ENCODE measurements at places on chromosomes 4 and X.

- no peak for DNase-seq
Observed at GRCh38 chr4:152723236-152723635, 43.4 kb upstream of the TMEM154 start.

GRCh38 chr4:138727731-138728130 lies 287.9 kb upstream of the NOCT start:
- DNase-seq = no peak

DNA sequence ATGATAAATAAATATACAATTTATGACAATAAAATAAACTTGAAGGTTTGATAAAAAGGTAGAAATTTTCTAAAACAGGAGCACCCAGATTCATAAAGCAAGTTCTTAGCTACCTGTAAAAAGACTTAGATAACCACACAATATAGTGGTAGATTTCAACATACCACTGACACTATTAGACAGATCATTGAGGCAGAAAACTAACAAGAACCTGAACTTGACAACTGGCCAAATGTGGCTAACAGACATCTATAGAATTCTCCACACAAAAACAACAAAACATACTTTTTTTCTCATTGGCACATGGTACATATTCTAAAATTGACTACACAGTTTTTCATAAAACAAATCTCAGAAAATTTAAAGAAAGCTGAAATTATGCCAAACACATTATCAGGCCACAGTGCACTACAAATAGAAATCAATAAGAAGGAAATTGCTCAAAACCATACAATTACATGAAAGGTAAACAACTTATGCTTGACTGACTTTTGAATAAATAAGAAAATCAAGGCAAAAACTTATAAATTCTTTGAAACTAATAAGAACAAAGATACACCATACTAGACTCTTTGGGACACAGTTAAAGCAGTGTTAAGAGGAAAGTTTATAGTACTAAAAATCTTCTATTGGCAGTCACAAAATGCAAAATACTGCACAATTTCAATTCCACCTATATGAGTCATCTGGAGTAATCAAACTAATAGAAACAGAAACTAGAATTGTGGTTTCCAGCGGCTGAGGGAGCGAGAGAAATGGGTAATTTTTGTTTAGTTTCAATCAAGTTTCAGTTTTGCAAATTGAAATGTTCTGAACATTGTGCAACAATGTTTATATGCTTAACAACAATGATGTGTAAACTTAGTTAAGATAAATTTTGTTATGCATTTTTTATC lies 925.6 kb downstream of the SH3BGRL start:
- DNase-seq = no peak

DNA sequence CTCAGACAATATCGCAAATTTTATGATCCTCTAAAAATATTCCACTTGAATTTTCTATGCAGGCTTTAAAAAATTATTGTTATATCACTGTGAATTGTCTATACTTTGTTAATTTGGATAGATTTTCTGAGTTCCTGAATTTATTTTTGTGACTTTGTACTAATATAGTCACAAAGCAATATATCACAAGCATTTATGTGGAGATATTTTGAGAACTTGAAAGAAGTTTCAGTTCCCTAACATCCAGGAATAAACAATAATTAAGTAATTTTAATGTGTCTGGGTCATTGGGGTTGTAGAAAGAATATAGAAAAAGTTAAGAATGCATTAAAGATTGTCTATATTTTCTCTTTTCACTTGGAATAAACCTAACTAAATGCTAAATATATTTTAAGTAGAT lies 32.0 kb downstream of the CXCL8 start:
- DNase-seq = no peak

DNA sequence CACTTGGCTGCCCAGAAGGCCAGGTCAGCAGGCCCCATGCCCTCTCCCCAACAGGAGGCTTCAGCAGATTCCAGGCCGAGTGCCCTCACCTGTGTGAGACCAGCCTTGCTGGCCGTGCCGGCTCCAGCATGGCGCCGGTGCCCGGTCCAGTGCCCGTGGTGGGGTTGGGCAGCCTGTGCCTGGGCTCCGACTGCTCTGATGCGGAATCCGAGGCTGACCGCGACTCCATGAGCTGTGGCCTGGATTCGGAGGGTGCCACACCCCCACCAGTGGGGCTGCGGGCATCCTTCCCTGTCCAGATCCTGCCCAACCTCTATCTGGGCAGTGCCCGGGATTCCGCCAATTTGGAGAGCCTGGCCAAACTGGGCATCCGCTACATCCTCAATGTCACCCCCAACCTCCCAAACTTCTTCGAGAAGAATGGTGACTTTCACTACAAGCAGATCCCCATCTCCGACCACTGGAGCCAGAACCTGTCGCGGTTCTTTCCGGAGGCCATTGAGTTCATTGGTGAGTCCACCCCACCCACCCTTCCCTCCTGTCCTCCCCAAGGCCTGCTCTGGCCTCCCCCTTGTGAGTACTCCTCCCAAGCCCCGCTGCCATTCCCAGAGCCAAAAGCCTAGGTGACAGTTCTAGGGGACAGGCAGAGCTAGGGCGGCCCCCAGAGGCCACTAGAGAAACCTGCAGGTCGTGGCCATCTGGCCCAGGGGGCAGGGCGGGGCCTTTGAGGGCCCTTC lies 2.3 kb downstream of the DUSP9 start:
- DNase-seq = no peak

- no peak for DNase-seq
Observed at GRCh38 chr4:171928336-171928735, 115.1 kb downstream of the GALNTL6 start.

GRCh38 chrX:32116047-32116446 lies 1044.2 kb upstream of the FTHL17 start:
- DNase-seq = no peak

GRCh38 chr4:74754218-74754617 lies 40.1 kb downstream of the BTC start:
- DNase-seq = no peak

- no peak for DNase-seq
Observed at GRCh38 chrX:40805404-40805803, 70.1 kb upstream of the MED14 start.

DNA sequence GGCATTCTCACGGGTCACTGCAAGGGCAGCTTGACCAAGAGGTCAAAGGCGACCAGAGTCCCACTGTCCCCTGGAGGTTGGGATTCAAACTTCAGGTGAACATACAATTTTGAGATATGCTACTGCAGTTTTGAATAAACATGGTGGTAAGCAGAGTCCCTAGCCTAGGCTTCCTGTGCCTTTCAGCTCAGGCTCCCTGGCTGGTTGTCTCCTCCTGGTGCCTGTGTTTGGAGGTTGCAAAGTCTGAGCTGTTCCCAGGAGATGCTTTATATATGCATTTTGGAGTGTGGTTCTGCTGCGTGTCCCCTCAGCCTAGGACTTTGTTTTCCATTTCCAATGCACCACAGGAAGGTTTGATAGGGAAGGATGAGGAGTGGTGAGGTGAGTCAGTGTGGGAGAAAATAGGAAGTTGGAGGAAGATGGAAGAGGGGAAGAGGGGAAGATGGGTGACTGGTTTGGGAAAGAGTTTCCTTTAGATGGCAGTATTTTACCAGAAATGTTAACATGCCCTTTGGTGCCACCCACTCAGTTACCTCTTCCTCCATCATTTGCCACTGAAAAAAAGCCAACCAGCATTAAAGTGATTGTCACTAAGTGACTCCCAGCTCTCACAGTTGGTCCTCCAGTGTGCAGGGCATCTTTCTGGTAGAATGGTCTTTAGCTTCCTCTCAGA lies 211.7 kb upstream of the AGTR2 start:
- no peak for DNase-seq

- DNase-seq = no peak
Observed at GRCh38 chr4:123661080-123661737, 264.6 kb downstream of the SPRY1 start.

DNA sequence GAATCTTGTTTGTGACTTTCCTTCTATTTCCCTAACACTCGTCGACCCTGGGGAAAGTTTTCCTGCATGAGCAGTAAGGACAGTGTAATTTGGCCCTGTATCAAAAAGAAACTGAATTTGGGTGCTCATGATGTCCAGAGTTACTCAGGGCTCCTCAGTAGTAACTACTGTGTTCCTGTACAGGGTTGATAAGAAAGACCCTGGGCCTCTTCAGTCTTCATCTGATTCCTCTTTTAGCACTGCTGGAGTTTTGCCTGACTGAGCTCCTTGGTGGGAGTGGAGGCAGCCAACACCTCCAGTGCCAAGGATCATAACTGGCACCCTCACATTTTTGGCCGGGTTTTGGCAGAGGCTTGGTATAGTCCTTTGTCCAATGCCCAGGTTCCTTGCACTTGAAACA lies 7.1 kb upstream of the AREG start:
- DNase-seq = no peak
